Left colon (tissue), 2 donors: ENCODE measurements at places on chromosomes 5 and 9. TPM values are rescaled to one million over a fixed set of nuclear protein-coding genes. Genes with fewer than 3 reads are reported as not detected.

Gene ANKRD18B
- not detected for total RNA-seq

Gene WDR38
- total RNA-seq: not detected

Gene DIMT1
- total RNA-seq: 10.0 TPM

Gene PPP2R2B
- 1.1 TPM for total RNA-seq

Gene ACTBL2
- not detected for total RNA-seq

Gene FOXD4
- total RNA-seq: 0.39 TPM

Gene IL13
- total RNA-seq: not detected
